GM23248 (cell line): ENCODE measurements at places on chromosomes 3 and 15.

DNA sequence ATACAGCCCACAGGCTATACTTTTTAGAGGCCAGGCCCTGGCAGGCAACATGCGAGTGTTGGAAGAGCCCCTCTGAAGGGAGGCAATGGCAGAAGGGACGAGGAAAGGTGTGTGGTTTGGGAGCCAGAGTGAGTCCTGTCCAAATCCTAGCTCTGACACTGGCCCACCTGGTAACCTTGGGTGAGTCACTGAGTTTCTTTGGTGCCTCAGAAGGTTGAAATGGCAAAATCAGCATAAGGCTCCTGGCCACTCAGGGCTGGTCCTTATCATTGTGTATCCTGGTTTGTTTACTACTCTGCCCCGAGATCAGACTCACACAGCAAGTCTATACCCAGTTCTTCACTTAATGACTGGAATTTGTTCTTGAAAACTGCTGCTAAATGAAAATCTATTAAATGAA lies 71.4 kb upstream of the TLE3 start:
- no peak for DNase-seq

DNA sequence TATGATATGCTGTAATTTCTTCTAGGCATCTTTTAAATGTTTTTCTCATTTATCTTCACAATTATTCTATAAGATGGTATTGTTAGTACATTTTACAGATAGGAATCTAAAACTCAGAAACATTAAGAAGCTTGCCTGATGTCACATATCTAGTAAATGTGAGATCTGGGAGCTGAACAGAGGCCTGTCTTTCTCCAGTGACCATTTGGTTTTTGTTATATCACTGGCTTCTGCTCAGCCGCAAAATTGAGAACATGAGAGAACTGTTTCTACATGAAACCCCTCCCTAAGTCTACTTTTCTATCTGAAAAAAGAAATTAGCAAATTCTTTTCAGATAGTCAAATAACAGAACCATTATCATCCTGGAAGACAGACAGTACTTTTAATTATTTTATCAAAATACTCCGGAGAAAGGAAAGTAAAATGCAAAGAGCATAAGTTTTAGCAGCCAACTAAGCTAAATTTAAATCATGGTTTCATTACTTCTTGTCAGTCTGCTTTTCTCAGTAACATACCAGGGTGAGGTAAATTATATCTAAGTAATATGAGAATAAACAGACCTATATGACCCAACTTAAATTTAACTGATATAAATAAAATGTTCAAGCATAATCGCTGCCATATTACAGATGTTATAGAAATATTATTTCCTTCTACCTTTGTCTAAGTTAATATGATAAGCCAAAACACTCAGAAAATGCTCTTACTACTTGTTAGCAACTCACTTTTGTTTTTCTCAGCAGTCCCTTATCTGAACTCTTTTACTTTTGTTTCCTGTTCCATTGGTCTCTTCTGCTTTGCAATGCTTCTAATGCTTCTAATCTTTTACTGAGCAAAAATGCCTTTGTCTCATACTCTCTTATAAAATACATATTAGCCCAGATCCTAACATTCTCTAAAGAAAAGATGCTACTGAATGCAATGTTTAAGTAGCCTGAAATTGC lies 68.0 kb upstream of the MBNL1 start:
- no peak for DNase-seq

DNA sequence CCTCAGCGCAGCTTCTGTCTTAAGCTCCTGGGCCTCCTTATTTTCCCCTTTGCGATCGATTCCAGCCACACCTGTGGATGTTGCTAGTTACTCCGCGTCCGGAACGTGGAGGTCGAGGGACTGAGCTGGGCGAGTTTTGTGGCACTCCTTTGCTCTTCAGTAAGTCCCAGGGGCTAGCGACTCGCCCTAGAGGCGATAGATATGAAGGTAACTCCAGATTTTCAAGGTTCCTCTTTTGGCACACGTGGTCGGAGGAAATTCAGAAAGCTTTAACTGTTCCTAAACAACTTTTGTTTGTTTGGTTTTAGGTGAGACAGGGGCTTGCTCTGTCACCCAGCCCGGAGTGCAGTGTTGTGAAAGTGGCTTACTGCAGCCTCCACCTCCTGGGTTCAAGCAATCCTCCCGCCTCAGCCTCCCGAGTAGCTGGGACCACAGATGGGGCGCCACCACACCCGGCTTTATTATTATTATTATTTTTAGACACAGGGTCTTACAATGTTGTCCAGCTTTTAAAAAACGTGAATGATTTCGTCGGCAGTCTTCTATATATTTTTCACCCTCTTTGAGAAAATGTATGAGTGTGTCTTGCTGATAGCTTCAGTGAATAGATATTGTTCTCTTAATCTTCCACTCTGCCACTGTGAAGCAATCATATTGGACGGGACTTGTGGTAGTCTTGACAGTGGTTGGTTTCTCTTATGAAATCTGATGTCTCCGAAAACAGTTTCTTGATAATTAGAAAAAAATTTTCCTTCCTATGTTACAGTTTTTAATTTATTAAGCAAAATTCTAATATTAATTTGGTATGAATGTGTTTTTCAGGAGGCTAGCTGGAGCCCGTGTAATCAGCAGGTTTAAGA lies 785 bp downstream of the MFSD1 start:
- peak; percentile 64 for DNase-seq

- DNase-seq = peak; percentile 2
These were observed 95.2 kb downstream of the KBTBD8 start for GRCh38 chr3:67093305-67093704.

DNA sequence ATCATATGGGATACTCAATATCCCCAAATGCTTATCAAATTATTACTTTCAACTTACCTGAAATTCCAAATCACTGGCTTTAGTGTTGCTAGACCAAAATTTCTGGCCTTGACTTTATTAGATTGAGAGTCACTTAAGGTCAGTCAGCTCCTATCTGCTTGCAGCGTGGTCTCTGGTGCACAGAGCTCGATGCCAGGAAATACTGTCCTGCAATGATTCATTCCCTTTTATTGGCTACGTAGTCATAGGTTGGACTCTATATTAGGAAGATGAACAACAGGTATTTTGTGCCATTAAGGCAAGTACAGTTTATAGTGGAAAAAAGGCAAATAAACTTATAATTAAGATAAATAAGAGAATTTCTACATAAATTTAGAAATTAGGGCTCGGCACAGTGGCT lies 378.6 kb upstream of the MCTP2 start:
- DNase-seq = no peak

DNA sequence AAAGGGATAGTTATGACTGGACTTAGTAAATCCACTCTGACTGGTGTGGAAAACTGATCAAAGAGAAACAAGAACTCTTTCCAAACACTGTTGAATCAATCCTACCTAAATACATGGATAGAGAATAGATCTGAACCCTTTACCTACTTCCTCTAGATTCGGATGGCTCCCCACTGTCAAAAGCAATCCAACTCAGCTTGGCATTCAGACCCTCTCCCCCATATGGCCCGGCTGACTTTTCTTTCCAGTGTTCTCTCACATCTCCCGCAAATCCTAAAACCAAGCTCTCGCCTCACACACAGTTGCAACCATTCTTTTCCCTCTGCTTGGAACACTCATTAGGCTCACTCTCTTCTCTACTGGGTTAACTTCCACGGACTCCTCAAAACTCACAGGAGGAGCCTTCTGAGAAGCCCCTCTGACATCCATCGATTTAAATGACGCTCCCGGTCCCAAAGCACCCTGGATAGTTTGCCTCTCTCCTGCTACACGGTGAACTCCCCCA lies 639 bp downstream of the SPICE1 start:
- peak; percentile 49 for DNase-seq

GRCh38 chr15:88661041-88661700 lies 22.4 kb downstream of the ISG20 start:
- peak; percentile 63 for DNase-seq

DNA sequence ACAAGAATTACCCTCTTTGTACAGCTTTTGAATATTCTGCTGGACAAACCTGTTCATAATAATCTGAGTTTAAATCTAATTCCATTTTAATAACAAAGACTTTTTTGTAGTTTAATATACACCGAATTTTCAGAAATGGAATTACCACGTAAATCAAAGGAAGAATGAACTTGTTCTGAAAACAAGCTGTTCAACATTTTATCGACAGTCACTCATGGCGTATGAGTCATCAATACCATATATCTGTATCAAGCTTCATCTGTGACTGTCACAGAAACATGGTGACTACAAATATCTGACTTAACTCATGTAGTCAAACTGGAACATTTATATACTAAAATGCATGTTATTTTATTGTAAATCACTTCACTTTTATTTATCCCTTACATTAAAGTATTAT lies 90.0 kb downstream of the EFL1 start:
- DNase-seq = no peak

DNA sequence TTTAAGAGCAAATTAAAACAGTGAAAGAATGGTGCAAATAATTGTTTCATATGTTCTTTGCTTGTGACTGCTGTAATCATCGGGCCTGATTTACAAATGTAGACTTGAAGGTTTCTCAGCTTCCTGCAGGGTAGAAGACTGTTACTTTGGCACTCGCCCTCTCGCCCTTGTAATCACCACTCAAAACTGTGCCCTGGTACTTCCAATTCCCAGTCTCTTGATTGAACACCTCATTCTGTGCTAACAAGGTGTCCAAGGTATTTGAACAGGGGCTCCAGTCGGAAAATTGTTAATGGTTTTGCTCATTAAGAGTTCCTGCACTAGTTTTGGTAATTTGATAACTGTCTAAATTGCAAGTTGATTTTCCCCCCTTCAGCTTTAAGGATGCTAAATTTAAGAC lies 209.5 kb downstream of the ZIC1 start:
- no peak for DNase-seq

DNA sequence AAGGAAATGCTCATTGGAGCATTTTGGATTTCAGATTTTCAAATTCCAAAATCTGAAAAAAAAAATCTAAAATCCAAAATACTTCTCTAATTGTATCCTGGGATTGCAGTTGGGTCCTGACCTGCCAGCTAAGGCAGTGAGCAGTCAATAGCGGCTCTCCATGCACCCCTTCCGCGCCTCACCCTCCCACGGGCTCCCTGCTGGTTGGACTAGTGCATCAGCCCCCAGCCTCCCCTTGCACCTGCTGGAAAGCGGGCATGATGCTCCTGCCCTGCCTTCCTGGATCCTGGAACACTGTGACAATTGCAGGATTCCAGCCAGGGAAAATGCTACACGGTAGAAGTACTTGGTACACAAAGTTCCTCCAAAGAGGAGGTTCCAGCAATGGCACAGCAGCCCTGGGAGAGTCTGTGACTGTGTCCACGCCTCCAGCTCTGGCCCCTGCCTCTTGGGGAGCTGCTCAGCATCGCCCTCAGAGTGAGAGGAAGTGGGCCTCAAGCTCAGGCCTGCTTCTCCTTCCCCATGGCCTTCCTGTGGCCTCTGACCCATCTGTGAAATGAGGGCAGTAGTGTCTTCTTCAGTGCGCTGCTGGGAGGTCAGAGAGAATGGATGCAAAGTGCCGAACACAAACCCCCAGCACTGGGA lies 39.5 kb upstream of the CHRNB4 start:
- DNase-seq = no peak

DNA sequence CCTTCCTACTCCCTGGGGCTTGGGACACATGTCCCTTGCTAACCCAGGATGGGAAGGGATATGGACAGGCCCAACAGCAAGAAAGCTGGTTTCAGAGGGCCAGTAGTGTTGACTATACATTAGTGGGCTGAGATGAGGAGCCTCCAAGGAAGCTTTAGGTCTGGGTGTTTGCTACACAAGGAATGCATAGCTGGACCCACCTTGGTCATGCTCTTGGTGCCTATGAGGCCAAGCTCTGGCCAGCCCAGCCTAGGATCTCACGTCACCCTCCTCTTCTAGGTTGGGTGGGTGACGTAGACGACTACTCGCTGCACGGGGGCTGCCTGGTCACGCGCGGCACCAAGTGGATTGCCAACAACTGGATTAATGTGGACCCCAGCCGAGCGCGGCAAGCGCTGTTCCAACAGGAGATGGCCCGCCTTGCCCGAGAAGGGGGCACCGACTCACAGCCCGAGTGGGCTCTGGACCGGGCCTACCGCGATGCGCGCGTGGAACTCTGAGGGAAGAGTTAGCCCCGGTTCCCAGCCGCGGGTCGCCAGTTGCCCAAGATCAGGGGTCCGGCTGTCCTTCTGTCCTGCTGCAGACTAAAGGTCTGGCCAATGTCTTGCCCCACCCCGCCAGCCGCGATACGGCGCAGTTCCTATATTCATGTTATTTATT lies 653 bp upstream of the WDR6 start:
- DNase-seq = peak; percentile 76

- no peak for DNase-seq
These were observed 2.1 kb downstream of the FAN1 start for GRCh38 chr15:30905821-30906220.

DNA sequence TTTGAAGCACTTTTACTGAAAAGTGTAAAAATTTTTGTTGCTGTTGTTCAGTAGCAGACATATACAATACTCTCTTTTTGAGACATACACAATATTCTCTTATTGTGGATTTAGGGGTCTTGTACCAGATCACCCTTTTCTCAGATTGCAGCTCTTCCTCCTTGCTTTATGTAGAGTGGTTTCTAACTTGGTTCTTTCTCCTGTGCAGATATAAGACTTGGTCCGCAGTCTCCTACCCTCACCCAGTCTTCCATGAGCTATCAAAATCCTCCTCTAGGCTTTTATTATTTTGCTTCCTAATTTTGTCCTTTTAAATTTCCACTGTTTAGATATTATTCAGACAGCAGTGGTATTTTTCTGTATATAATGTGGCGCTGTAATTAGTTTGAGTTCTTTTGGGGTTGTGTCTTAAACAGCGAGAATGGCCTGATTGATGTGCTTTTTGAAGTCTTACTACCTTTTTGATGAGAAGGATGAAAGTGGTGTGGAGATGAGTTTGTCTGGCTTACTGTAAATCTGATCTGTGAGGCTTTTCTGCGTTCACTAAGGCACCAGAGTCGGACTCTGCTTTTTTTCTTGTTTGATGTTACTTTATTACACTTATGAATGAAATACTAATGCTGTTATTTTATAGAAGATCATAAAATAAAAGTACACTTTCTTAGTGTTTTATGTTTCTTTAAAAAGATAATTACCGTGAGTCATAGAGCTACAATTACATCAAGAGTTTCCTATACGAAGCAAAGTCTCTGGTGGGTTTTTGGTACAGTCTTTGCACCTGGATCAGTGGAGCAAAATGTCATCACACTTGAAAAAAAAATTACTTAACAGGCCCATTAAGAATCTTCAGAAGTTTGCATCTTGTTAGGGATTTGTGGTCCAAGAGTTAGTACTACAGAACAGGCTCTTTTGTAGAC lies 27.8 kb downstream of the FNDC3B start:
- no peak for DNase-seq

- no peak for DNase-seq
These were observed 12.0 kb downstream of the SEMA5B start for GRCh38 chr3:123015596-123015995.

- DNase-seq = peak; percentile 69
These were observed 59.9 kb upstream of the PPIB start for GRCh38 chr15:64222573-64223366.

GRCh38 chr15:69391046-69391757 lies 22.9 kb upstream of the KIF23 start:
- peak; percentile 10 for DNase-seq

GRCh38 chr3:25489858-25490593 lies 62.0 kb downstream of the RARB start:
- no peak for DNase-seq

GRCh38 chr15:78438619-78439285 lies 736 bp downstream of the IREB2 start:
- DNase-seq = peak; percentile 67
